ENCODE measurements at places on chromosomes 7 and 10.

GRCh38 chr10:117135026-117135372 is 3.1 kb downstream of the VAX1 start:
- DNase-seq, result no peak

GRCh38 chr10:44178281-44178680 is 206.6 kb downstream of the CXCL12 start:
- no peak for DNase-seq

DNA sequence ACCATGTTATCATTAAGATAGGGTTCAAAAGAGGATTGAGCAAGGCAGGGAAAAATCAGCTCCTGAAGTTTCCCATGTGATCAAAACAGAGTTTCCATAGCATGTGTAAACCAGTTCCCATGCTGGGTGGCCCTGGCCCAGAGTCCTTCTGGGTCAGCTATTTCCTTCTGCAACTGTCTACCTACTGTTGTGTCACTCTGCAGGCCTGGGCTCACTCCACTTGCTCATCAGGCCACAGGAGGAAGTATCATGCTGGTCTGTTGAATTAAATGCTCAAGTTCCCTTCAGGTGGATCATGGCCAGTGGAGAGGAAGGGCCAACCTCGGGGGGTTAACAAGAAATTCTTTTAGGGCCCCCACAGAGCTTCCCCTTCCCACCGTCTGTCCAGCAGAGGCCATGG is 104.7 kb downstream of the GFRA1 start:
- DNase-seq, result no peak

DNA sequence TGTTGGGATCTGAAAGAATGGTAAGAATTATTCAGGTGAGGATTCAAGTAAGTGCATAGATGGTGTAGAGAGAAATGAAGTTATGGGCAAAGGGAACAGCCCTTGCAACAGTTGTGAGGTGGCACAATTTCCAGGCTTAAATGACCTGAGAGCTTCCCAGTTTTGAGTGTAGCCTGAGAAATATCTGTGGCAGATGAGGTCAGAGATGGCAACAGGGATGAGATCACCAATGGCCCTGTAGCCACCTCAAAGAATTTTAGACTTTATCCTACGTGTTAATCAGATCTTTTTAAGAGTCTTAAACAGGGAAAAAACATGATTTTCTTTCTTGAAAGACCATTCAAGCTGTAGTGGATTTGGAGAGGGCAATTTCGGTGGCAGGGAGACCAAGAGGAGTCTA is 1.9 kb upstream of the NRF1 start:
- DNase-seq, result no peak

GRCh38 chr10:3071405-3072198 is 4.3 kb downstream of the PFKP start:
- DNase-seq, result peak; percentile 21

DNA sequence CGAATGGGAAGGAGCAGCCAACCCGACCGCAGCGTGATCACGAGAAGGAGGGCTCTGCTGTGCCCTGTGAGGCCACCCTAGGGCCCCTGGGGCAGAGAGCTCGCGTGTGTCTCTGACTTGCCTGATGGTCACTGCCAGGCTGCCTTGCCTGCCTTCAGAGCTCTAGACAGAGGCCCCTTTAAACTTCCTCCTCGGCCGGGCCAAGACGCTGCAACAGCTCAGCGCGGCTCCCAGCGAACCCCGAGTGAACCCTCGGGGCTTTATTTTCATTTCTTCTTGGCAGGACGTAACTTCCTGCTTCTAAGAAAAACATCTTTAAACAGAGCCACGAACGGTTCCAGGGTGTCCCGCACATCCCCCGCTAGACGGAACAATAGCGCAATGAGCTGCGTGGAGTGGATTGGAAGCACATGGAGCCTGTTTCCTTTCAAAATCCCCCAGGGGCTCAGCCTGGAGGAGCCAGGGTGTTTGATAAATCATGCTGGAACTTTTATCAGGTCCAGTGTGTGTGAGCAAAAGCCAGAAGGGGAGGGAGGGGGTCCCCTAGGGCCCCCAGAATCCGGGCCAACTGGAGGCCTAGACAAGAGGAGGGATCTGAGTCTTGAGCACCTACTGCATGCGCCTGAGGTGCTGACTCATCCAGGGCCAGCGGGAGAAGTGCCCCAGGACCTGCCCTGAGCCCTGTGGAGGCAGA is 134.1 kb upstream of the GDF10 start:
- no peak for DNase-seq

DNA sequence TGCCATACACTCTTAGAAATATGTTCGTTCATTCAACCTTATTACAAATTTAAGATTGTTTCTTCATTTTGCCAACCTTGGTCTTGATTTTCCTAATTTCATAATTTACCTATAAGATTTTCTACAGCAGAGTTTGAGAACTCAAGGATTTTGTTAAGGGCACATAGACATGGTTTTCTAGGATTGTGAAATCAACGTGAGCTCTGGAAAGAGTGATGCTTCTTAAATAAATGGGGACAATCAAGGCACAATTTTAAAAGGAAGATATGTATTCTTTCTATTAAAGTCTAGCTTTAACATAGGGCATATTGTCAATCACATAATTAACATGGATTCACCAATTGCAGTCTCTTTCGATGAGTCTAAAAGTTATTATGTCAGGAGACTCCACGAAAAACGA is 174.2 kb upstream of the PHF14 start:
- no peak for DNase-seq

DNA sequence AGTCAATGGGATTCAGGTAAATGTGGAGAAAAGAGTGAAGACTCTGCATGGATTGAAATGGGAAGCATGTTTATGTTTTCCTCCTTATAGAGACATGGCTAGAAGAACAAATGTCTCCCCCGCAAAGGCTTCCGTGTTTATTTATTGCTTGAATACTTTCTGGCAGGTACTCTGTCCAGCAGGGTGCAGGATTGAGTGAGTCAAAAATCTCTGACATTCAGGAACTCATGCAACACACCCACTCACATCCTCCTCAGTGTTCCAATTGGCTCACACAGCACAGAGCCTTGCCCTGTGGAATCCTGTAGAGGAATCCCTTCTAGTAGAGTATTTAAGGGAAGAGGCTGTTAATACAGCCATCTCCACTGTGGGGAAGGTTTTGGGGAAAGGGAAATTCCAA is 290.3 kb upstream of the VWC2 start:
- DNase-seq, result no peak

All from stimulated activated CD4-positive, alpha-beta T cell treated with anti-CD3 and anti-CD28 coated beads, TNF-alpha, amount 100 ng/mL, for 4 hours (primary cell).